ENCODE measurements at places on chromosomes 6 and 20.

- DNase-seq = no peak
Measured at GRCh38 chr20:59939052-59939878, 840 bp downstream of the PPP1R3D start.

- DNase-seq = no peak
Measured at GRCh38 chr6:155419161-155419560, 36.5 kb downstream of the NOX3 start.

- no peak for DNase-seq
Measured at GRCh38 chr6:108621117-108621516, 60.4 kb downstream of the FOXO3 start.

DNA sequence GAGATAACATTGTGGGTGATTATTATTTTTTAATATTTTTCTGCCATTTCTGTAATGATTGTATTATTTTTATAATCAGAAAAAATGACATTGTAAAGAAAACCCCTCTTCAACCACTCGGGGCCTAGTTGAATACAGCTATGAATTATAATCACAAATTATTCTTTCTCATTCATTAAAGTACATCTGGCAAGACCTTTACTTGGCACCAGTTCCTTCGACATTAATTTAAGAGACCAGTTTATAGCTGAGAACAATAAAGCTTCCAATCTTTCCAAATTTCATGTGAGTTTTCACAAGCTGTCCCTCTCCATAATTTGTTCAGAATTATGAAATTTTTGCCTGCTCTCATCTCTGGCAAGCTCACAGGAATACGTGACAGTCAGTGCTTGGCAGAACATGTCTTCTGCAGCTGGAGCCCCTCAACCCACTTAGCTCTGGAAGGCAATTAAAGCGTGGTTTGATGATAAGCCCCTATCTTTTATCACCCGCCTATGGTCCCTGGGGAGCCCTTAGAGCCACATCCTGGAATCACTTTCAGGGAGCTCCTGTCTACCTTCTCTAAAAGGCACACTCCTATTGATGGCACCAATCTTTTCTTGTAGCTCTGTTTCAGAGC, 237.2 kb upstream of the PRND start:
- no peak for DNase-seq

DNA sequence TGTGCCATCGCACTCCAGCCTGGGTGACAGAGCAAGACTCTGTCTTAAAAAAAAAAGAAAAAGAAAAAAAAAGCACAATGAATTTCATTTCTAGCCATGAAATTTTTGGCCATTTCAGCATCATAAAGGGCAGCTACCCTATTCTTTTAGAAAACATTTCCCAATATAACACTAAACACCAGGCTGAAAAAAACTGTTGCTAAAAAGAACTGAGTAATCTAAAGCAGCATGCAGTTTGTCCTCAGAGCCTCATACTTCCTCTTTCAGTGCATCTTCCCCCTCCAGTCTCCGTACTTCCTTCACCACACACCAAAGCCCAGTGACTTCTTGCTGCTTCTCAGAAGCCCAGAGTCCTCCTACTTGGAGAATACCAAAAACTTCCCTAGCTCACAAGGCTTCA, 5.6 kb upstream of the IFNGR1 start:
- peak; percentile 94 for DNase-seq

DNA sequence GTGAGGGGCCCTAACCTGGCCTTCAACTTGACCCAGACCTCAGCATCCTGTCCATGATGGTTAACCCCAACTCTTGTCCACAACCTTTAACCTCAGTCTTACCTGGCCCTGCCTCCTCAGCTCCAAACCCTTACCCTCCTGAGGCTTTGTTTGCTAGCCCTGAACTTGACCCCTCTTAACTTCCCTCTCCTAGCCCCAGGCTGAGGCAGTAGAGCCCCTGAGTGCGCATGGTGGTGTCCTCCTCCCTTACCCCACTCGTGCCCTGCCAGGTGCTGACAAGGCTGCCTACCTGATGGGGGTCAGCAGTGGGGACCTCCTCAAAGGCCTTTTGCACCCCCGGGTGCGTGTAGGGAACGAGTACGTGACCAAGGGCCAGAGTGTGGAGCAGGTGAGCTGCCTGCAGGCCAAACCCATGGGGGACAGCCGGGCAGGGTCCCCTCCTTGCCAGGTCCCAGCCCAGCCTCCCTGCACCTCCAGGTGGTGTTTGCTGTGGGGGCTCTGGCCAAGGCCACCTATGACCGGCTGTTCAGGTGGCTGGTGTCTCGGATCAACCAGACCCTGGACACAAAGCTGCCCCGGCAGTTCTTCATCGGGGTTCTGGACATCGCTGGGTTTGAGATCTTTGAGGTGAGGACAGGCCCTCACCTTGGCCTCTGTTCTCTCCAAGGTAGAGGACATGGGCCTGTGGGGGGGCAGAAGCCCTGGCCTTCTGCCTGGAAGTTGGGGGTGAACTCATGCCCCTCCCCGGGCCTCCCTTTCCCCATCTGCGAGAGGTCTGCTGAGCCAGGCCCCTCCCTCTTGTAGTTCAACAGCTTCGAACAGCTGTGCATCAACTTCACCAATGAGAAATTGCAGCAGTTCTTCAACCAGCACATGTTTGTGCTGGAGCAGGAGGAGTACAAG, 31.9 kb downstream of the MYH7B start:
- DNase-seq = no peak

- no peak for DNase-seq
Measured at GRCh38 chr6:149236589-149236988, 80.9 kb upstream of the TAB2 start.

- DNase-seq = no peak
Measured at GRCh38 chr6:104541411-104541810, 318.3 kb downstream of the HACE1 start.

DNA sequence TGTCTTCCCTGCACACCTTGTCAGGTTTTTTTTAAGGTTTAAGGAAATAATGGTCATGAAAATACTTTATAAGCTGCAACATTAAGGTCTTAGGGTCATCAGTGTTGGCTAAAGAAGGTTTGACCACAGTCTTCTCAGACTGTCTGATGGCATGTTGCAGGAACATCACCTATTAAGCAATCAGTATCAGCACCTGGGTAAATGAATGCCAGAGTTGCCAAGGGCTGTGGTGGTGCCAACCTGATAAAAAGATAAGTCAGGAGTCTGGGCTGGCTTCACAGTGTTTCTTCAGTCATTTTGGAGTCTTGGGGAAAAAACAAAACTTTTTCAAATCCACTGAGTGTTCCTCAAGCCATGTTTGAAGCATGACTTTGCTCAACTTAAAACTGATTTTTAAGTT, 61.5 kb upstream of the VSTM2L start:
- no peak for DNase-seq

DNA sequence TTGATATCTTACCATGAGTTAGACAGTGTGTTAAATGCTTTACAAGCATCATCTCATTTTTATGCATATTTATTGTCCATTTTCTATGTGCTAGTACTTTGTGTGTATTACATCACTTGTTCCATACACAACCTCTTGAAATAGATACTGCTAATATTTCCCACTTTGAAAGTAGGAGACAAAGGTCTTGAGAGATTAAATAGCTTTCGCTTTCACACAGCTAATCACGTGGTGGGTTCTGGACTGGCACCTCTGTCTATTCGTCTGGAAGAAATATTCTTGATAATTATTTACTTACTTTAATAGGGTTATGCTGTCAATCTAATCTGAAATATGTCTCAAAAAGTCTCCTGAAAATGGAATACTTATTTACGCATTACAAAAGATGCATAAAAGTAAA, 30.2 kb downstream of the EPHA7 start:
- no peak for DNase-seq

- DNase-seq = no peak
Measured at GRCh38 chr6:20180935-20181334, 31.3 kb downstream of the MBOAT1 start.
